LoVo (cell line): ENCODE measurements at places on chromosomes 5 and 9.

DNA sequence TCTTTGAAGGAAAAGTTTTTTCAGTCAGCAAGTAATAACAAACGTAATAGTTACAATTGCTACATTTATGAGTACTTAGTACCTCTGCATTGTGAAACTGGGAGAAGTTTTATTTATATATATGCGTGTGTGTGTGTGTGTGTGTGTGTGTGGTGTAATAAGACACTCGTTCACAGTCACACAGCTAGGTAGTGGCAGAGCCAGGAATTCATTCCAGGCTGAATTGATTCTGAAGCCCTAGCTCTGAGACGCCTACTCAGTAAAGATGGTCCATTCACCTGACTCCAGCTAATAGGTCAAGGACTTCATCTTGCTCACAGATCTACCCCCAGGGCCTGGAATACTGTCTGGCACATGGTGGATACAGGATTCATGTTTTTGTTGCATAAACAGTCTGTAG, 13.6 kb upstream of the CAST start:
- DNase-seq, result no peak

GRCh38 chr5:130708754-130709153, 456.3 kb downstream of the HINT1 start:
- DNase-seq, result no peak

DNA sequence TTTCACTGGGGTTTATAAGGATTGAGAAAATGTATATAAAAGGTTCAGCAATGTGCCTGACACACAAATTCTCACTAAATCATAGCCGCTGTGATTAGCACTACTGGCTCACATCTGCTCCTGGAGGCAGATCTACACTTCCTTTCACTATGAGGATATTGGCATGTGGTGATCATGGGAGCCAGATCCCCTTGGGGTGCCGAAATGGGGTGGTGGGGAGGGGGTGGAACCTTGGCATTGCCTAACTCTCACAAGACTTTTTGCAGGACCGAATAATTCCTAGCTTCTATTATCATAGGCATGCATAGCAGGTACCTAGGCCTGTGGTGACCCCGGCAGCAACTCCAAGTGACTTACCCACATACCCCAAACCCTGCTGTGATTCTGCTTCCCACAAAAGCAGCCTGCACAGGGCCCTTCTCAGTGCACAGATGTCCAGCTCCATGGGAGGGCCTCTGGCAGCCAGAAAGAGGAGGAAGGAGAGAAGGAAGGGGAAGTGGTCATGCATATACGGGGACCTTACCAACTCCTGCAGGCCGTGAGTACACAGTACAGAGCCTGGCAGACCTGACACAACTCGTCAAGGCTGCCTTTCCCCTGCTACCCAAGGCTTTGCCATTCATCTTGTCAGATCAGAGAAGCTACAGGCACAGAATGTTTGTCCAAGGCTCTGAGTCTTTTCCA, 61.3 kb upstream of the IQGAP2 start:
- DNase-seq, result no peak

DNA sequence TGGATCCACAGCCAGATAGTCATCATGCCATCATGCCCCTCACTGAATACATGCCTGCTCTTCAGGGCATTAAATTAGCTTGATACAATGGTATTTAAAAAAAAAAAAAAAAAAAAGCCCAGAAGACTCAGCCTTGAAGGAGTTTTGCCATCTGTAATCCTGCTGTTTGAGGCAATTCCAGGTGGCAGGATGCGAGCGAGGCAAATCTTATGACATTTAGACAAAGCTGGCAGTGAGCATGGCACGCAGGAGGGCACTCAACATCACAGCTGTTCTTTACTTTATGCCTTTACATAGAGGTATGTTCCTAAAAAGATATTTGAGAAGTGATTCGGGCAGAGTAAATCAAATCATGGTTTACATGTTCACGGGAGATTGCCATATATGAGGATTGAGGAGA, 692.0 kb upstream of the DMAC1 start:
- DNase-seq, result no peak

DNA sequence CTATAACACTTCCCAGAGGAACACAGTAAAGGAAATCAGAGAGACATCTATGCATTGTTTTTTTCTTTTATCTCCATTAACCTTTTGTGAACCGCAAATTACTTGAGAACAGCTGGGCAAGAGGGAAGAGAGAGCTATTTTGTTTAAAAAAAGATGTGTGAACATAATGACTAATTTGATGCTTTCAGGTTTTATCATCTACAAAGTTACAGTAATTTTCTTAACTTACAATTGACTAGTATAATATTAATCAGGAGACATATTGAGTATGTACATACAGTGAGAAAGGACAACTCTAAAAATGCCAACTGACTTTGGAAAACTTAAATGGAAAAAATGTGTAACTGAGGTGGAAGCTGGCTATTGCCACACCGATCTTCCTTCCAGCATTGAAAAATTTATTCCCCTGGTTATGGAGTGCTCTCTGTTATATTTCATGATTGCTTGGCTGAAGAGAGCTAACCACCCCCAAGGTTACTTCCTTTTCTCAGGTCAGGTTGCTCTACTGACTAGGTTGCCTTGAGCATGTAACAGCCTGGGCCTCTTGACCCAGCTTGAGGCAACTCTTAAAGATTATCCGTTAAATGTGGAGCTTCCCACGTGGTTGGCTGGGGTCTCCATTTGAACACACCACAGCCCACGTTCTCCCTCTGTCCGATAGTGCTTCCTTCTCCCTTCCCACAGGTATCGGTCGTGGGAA, 62.6 kb upstream of the C6 start:
- no peak for DNase-seq

DNA sequence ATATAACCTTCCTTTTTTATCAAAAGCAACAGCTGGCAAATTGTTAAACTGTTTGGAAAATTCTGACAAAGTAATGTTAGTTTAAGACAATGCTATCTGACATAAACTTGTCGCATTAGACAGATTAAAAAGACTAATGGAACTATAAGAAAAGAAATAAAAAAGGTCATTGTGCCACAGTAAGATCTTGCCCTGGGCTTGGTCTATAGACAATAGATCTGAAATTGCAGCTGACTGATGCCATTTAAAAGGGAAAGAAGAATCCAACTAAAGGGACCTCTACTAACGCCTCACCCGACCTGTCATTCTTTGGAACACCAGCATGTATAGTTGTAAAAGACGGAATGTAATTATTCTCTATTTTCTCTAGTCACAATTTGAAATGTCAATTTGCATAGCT, 644.4 kb upstream of the GRAMD2B start:
- DNase-seq, result no peak

DNA sequence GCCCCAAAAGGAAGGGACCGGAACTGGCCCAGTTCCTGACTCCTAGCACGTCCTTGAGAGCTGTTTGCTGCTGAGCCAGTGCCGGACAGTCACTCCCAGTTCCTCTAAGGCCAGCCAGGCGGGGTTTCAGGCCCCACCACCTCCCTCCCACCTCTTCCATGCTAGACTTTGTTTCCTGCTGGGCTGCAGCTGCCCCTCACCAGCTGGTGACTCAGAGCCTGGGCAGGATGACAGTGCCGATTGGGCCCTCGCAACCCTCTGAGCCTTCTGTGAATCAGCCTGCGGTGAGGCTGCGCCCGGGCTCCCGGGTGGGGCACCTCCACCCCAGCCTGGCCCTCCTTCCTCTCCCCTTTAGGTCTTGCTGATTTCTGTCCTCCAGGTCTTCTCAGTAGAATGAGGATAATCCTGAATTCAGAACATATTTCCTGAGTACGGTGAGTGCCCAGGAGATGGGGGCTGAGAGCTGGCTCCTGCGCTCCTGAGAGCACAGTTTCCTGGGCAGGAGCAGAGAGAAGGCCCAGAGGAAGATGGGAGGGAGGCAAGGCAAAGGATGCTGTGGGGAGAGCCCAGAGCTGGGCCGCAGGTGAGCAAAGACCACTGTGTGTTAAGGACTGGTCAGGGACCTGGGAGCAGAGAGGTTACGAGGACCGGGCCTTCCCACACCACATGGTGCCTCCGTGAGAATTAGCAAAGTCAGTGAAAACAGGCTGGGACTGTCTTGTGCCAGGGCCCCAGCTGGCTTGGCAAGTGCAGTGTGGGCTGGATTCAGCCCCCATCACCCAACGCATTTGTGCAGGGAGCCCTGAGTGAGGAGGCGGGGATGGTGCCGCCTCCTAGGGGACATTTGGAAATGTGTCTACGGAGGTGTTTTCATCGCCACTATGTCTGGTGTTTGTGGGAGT, 32.9 kb upstream of the STXBP1 start:
- DNase-seq, result peak; percentile 95

GRCh38 chr5:68540798-68541590, 325.4 kb downstream of the PIK3R1 start:
- no peak for DNase-seq

DNA sequence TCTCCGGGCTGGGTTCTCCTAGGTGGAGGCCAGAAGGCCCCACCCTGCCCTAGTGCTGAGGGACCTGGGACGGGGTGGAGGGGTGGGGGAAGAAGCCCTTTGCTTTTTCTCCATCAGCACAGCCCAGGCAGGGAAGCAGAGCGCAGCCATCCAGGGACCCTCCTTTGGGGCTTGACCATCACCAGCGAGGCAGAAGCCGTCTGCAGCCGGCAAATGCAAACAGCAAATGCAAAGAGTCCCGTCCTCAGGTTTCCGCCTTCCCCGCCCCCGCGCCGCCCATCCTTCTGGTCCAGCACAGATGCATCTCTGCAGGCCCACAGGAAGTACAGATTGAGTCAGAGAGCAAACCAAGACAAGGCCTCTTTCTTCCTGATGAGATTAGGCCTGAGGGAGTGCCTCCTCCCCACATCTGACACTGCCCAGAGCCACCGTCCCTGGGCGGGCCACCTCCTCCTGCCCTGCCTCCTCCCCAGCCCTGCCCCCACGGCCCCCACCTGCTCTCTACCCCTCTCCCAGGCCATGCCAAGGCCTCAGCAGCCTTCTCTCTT, 23.4 kb downstream of the CORO2A start:
- no peak for DNase-seq

DNA sequence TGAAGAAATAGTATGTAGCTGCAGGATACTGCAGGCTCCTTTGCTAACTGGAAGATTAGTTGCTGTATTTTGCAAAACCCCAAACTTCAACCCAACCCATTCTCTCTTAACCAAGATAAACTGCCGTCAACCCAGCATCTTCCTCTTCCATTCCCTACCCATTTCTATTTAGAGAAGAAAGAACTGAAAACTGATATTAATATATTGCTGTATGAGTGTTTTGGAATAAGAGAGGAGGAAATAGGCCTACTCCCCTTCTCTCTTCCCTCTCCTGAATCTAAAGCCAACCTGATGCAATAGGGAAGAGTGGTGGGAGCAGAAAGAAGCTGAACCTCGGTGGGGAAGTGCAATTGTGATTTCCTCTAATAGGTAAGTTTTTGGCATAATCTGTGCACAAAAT, 83.7 kb downstream of the TMEM215 start:
- DNase-seq, result no peak

DNA sequence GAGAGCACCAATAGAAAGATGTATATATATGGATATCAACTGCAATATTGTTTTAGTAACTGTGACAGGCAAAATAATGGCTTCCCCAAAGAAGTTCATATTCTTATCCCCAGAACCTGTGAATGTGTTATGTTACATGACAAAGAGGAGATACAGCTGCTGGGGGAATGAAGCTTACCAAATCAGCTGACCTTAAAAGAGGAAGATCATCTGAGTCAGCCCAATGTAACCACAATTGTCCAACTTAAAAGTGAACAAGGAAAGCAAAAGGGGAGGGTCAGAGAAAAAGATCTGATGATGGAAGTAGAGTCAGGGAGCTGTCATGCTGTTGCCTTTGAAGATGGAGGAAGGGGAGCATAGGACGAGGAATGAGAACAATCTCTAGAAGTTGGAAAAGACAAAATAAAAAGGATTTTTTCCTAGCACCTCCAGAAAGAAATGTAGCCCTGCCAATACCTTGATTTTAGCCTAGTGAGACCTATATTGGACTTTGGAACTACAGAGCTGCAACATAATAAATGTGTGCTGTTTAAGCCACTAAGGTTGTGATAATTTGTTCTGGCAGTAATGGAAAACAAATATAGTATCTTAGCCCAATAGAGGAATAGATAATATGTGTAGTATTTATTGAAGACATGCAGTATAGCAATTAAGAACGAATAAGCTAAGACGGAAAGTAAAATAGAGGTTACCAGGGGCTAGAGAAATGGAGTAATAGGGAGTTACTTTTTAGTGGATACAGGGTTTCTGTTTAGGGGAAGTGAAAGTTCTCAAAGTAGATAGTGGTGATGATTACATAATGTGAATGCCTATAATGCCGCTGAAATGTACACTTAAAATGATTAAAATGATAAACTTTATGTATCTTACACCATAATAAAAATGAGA, 115.9 kb downstream of the PIK3R1 start:
- no peak for DNase-seq

GRCh38 chr5:90985341-90985740, 397.8 kb downstream of the ARRDC3 start:
- DNase-seq, result no peak

DNA sequence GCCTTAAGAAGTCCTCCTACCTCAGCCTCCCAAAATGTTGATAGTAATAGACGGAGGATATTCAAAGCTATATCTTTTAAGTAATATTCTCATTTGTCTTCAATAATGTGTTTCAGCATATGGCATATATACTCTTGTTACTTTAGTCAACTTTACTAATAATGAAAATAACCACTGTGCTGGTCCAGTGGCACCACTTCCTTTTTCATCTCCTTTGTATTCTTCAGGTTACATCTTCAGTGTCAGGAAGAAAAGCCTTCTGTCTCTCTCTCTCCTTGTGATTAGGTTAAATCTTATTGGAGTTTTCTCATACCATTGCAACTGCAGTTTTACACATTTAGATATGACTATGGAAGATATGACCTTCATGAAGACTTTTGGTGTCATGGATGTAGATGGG, 31.3 kb downstream of the PARP8 start:
- DNase-seq, result no peak

- no peak for DNase-seq
Observed at GRCh38 chr5:53126521-53126920, 17.0 kb upstream of the MOCS2 start.

- DNase-seq, result no peak
Observed at GRCh38 chr5:160520609-160521391, 99.1 kb downstream of the PTTG1 start.

- DNase-seq, result peak; percentile 78
Observed at GRCh38 chr5:68683632-68684036, 410.2 kb upstream of the SLC30A5 start.

GRCh38 chr5:131463656-131464055, 171.4 kb downstream of the RAPGEF6 start:
- no peak for DNase-seq

DNA sequence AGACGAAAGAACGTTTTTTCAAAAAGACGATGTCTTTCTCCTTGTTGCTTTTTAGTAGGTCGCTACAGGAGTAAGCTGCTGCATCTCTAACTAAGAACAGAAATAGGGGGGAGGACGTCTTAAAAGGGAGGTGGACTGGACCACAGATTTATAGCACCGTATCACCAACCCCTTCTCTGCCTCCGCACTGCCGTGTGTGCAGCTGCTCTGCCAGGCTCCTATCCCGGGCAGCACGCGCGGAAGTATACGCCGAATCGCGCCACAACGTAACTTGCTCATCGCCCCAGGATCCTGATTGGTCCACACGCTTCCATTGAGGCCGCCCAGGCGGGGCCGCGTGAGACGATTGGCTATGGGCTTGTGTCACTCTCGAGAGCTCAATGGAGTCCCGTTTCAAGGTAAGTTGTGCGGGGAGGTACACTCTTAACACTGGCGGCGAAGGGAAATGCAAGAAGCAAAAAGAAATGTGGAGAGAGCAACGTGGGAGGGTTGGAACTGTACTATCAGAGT, at the start of gene ELAVL2:
ELAVL2 (minus strand) TSS at position 121 of the 510 bp plus-strand sequence. CDS start 64,006 bp downstream, outside the sequence.
- no peak for DNase-seq
